ENCODE measurements at places on chromosomes 6 and 20.

DNA sequence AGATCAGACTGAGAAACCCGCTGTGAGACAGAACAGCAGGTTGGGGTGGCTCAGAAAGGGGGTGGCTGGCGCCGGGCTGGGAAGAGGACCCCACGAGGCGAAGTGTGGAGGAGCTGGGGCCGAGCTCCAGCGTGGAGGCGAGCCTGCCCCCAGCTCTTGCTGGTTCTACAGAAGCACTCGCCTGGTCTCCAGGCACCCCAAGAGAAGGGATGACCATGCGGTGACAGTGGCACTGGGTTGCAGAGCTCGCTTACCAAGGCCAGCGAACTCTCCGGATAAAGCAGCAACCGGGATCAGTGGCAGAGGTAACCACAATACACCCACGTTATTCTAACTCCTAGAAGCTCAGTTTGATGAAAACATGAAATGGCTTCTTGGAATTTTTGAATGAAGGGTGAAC is 26.5 kb downstream of the THBS2 start:
- DNase-seq, result no peak

DNA sequence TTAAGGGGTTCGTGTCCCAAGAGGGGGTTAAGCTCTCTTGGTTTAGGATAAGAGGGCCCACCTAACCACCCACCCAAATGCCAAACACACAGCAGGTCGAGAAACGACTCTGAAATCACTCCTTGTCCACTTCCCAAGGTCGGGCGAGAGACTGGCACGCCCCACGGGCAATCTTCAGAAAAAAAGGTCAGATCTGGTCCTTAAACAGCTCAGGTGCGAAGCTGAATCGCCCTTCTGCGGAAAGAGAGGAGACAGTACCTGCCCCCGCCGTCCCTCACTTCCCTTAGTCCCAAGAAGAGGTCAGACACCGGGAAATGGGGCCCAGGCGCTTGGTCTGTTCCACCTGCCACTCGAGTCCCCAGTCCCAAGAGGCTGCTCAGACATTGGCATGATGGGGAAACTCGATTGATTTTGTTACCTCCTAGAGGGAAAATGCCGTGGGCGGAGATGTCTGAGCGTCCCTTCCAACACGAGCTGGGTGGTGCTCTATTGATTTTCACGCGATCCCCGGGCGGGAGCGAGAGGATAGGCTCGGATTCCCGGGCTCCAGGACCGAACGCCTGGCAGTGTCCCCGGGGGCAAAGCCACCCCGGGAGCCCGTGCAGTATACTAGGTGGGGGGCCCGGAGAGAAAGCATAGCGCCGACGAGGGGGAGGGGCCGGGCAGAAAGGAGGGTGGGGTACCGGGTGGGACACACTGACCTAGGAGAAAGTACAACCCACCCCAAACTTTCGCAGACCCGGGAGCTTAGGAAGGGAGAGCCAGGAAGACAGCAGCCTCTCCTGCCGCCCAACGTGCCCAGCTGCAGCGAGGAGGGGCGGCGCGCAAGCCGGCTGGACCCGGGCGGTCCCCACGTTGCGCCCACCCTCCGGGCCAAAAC is 1.1 kb upstream of the SAMD5 start:
- no peak for DNase-seq

DNA sequence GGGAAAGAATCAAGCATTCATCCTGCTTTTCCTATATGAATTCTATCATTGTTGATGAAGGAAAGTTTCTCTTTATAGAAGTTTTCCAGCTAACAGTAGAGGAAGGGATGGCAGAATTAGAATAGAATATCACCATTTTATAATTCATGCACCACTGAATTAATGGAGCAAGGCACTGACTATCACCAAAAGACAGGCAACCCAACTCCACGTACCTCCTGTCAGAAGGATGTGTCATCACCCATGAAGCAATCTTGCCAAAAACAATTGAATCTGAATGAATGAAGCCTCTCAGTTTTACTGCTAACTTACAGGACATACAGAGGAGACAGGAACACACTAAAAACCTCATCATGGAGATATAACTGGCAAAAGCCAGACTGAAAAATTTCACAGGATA is 122.4 kb downstream of the NFATC2 start:
- no peak for DNase-seq

- no peak for DNase-seq
Observed at GRCh38 chr6:20833881-20834515, 299.7 kb downstream of the CDKAL1 start.

DNA sequence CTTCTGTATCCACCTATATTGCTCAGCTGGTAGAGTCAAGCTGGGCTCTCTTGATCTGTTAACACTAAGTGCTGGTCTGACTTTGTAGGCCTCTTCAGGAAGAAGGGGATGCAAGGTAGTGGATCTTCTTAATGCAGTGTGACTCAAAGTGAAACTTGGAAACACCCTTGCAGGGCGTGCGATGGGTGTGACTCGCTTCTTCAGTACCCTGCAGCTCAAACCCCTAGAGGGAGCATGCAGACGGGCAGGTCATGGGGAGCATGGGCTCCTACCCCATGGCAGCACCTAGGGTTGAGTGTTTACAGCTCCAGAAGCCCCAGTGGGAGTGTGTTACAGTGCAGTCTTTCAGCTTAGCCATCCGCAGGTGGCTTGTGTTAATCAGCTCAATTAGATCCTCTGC is 757 bp upstream of the SAMD3 start:
- DNase-seq, result no peak

DNA sequence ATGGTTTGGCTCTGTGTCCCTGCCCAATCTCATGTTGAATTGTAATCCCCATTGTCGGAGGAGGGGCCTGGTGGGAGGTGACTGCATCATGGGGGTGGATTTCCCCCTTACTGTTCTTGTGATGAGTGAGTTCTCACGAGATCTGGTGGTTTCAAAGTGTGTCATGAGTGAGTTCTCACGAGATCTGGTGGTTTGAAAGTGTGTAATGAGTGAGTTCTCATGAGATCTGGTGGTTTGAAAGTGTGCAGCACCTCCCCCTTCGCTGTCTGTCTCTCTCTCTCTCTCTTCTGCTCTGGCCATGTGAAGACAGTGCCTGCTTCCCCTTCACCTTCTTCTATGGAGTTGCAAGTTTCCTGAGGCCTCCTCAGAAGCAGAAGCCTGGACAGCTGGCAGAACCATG is 87.6 kb downstream of the MYLK4 start:
- no peak for DNase-seq

- DNase-seq, result peak; percentile 90
Observed at GRCh38 chr20:36153736-36154699, 522 bp upstream of the EPB41L1 start.

DNA sequence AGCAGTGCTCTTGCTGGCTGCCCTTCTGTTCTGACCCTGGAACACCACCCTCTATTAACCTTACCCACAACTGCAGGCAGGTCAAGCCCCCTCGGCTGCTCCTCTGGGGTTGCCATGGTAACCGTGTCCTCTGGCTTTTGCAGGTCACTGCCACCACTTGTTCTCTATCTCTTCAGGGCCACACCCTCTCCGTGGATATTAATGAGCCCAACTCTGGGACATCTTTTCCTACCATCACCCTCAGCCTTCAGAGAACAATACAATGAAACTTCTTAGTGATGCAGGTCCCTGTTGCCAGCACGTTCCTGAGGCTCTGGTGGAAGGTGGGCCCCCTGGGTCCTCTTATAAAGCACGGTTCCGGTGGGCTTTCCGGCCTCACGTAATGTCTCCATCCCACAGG is 30.8 kb upstream of the MICB start:
- no peak for DNase-seq

GRCh38 chr6:166278579-166279392 is 29.4 kb downstream of the PRR18 start:
- no peak for DNase-seq

GRCh38 chr6:99016355-99016754 is 68.6 kb upstream of the FBXL4 start:
- no peak for DNase-seq

DNA sequence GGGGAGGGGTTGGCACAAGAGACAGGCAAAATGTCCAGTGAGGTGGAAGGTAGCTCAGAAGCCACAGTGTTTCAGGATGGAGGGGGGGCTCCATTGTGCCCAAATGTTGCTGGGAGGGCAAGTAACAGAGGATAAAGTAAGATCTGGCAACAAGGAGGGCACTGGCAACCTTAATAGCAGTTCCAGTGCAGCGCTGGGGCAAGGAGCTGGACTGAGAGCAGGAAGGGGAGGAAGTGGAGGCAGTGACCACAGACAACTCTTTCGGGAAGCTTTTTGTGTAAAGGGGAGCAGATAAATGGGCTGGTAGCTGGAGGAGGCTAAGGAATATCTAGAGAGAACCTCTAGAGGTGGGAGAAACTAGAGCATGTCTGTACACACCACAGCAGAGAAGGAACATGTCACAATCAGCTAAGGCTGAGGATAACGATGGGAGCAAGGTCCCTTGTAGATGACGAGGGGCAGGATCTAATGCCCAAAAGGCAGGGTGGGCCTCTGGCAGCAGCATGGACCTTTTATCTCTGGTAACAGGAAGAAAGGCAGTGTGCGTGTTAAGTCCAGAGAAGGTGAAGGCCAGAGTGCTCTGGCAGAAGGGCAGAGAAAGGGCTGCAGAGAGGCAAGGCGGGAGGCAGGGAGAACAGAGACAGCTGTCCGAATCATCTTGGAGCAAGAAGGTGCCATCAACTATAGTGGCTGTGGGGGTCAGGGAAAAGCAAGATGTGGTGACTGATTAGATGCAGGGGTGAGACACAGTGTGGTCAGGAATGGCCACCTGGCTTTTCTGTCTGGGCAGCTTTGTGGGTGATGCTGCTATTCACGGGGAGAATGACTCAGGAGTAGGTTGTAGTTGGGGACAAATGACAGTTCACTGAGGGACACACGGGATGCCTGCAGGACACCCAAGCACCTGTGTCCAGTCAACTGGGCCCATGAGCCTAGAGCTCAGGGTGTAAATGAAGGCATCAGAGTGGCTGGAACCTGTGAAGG is 17.4 kb downstream of the TMEM242 start:
- DNase-seq, result no peak

DNA sequence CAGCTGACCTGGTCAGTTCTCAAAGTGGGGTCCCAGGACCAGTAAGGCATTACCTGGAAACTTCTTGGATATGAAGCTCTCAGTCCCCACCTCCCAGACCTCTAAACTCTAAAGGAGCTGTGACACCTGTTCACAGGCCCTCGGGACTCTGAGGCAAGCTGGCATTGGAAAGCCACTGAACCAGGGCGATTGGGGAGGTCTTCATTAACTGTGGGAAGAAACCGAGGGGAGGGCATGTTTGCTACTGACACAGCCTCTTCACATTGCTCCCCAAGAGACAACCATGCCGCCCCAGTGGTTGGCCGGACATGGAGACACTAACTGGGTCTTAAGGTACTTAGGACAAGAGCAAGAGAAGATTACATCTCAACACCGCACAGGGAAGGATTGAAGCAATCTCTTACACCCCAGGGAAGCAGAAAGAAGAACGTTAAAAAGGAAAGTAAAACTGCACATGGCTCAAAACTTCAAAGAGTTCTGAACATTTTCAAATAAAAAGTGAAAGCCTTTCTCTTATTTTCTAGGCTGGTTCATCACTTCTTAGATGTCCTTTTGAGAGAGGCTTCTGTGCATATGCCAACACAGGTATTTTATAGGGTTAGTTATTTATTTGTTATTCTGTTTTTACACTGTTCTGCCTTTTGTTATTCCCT is 210.0 kb upstream of the CST7 start:
- no peak for DNase-seq

- no peak for DNase-seq
Observed at GRCh38 chr20:41369673-41370072, 3.1 kb upstream of the EMILIN3 start.

GRCh38 chr6:53731866-53732636 is 62.8 kb upstream of the LRRC1 start:
- no peak for DNase-seq

DNA sequence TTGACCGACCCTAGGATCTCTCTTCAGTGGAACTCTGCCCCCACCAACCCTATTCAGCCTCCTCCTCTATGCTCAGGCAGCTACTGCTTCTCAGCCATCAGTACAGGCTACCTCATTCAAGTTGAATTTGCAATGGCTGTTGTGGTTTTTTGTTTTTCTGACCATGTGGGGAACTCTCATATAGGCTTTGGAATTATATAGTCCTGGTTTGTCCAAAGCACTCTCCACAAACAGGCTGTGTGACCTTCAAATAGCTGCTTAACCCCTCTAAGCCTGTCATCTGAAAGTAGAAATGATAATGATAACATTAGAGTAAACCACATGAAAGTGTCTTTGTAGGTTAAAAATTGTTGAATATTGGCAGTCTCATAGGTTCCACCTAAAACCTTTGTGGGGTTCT is 80.3 kb downstream of the UNC5CL start:
- DNase-seq, result no peak

DNA sequence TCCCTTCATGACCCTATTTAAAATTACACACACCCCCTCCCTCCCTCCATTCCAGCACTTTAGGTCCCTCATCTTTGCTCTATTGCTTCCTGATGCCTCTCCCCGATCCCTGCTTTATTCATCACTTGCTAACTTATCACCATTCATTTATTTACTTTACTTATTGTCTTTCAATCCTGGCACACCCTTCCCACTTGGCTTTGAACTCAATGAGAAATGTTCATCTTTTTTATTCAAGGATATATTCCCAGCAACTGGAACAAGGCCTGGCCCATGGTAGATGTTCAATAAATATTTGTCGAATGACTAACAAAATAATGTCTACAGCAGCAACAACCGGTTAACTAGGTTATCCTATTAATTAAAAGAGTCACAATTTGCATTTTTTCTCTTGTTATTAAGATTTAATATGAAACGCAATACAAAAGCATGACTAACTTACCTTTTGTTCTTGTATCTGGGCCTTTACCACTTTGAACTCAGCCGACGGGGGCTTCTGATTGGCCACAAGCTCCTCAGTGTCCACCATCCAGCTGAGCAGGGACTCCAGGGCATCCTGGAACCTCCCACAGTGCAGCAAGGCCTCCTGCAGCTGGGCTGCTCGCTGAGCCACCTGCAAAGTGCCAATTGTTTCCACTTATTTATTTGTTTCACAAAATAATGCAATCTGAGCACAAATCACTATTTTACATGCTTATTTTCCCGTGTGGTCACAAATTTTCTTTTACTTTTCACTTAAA is 107.8 kb downstream of the DST start:
- DNase-seq, result no peak

DNA sequence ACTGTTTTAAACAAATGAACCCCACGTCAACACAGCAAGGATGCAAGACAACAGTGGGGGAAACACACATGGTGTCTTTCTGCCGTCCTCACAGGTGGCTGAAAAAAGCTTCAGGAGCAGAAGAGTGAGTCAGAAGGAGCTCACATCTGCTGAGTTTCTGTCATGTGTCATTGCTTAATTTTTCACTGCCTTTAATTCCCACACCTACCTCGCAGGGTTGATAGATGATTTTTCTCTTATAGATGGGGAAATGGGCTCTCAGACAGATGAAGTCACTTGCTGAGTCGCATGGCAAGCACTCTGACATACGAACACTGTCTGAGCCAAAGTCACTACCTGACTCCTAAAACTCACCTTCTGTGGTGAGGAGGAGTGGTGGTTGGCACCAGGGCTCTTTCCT is 28.3 kb upstream of the CARMIL1 start:
- DNase-seq, result no peak

DNA sequence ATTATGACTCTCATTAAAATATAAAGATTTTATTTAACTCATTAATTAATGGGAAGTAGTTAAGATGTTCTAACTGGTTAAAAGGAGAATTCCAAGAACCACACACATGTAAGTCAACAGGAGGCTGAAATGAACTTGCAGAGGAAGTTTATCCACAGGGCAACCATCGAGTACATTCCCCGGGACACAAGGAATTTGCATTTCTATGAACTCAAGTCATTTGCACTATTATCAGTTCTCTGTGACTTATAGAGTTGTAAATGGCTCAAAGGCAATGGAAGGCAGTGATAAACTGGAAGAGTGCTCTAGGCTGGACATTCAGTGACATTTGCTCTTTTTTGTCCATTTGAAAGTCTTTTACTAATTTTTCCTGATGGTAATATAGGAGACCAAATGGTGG is 97.4 kb downstream of the SNX5 start:
- DNase-seq, result no peak

GRCh38 chr20:33093074-33093473 is 13.6 kb downstream of the BPIFB4 start:
- no peak for DNase-seq
